ENCODE measurements at places on chromosomes 6 and 20.

- no peak for DNase-seq
Measured at GRCh38 chr6:30931969-30932645, at the start of gene SFTA2. Gene SFTA2, minus strand, starts transcription at chr6:30932170. Its CDS starts 74 bp downstream, at chr6:30932096.

DNA sequence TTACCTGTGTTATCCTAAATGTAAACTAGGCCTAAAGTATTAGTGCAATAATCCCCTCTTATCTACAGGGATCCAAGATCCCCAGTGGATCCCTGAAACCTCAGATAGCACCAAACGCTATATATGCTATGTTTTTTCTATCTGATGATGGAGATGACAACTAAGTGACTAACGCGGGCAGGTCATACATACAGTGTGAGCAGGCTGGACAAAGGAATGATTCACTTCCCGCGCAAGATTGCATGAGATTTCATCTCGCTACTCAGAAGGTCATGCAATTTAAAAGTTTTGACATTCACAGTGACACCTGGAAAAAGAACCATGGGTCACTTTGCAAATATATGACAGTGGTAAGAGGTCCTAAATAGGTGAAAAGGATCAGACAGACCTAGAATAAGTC, 875.9 kb downstream of the HACE1 start:
- DNase-seq, result no peak

- DNase-seq, result no peak
Measured at GRCh38 chr6:14985366-14985765, 260.5 kb upstream of the JARID2 start.

DNA sequence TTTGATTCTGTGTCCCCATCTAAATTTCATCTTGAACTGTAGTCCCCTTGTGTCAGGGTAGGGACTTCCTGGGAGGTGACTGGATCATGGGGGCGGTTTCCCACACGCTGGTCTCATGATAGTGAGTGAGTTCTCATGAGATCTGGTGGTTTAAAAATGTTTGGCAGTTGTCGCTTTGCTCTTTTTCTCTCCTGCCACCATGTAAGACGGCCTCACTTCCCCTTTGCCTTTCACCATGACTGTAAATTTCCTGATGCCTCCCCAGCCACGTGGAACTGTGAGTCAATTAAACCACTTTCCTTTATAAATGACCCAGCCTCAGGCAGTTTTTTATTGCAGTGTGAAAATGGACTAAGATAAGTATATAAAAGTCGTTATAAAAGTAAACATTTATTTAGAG, 80.5 kb upstream of the SGK1 start:
- no peak for DNase-seq

DNA sequence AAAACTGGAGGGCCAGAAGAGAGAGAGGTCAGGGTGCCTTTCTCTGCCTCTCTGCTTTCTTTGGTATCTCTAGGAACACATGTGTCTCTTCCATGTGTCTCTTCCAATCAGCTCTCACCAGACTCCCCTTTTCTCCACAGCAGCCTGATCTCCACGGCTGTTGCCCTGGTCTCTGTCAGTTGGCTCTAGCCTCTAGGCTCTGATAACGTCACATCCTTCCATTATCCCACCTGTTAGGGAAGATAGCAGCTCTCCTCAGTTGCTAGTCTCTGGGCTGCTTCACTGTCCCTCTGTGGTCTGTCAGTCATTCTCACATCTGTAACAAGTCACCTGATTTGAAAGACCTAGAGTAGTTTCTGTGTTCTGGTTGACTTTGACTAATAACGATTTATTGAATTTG, 80.2 kb downstream of the PLCB4 start:
- DNase-seq, result no peak

GRCh38 chr6:154488248-154488593, 22.3 kb downstream of the CNKSR3 start:
- no peak for DNase-seq

DNA sequence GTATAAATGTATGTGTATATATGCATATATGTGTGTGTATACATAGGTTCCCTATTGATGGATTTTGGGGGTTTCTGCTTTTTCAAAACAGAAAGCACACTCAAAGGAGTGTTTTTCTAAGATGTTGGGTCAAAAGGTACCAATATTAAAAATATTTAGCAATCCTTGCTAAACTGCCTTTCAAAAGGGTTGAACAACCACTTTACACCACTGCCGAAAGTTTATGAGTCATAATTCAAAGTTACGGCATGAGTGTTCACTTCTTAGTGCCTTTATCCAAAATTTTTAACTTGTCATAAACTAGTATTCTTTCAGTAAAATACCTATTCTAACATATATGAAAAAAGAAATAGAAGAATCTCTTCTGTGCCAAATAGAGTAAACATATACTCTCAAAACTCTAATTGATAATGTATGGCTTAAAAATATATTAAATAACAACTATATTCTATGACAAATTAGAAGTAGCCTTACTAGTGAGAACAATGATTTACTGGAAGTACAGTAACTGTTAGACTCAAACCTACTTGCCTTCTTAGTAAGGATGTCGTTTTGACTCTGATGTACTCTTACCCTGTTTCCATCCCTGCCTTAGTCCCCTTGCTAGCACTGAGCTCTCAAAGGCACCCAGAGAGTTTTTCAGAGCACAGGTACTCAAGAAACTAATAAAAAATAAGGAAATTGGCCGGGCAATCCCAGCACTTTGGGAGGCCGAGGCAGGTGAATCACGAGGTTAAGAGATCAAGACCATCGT, 136.1 kb downstream of the INSM1 start:
- DNase-seq, result no peak

DNA sequence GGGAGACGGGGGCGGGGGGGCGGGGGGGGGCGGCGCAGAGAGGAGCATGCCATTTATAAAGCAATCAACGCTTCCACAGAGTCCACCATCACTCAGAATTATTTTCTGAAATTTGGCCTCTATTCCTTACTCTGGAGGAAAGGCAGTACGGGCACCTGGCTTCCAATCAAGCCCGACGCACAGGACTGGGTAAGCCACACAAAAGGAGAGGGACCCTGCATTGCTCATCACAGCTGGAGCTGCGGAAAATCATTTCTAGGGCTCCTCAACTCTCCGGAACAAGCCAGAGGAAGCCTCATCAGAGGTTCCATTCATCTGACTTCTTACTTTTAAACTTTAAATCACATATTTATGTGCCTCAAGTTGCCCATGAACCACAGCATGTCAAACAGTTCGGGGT, 55.9 kb downstream of the TTI1 start:
- no peak for DNase-seq

- DNase-seq, result peak; percentile 19
Measured at GRCh38 chr6:69732640-69733039, 64.2 kb downstream of the LMBRD1 start.

DNA sequence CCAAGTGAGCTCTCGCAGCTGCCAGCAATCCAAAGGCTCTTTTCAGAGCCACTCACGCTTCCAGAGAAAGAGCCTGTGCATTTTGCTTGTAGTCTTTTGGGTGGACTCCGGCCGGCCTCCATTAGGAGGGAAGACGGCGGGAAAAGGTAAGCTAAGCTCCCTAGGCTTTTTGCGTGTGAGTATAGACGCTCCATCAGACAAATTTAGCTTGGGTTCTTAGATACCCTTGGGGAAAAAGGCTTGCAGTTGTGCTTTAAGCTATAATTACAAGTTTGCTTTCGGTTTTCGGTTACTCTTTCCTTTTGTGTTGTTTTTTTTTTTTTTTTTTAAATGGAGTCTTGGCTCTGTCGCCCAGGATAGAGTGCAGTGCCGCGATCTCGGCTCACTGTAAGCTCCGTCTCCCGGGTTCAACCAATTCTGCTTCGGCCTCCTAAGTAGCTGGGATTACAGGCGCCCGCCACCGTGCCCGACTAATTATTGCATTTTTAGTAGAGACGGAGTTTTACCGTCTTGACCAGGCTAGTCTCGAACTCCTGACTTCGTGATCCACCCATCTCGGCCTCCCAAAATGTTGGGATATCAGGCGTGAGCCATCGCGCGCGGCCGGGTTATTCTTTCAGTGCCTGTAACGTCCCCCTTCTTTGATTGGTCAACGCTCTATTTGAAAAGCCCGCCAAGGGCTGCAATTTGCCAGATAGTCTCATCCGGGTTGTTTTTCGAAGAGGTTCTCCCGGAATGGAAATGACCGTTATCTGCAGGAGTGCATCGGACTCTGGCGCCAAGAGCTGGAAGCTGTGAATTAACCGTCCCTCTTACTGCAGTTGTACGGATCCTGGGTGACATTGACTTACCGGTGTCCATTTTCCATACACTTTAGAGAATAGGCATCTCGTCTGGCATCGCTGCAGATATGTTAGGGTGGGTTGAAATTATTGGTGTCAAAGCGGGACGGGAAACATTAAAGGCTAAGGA, 18.1 kb downstream of the OR2B2 start:
- peak; percentile 88 for DNase-seq

- DNase-seq, result no peak
Measured at GRCh38 chr20:50142812-50143211, 10.7 kb downstream of the PEDS1 start.

GRCh38 chr6:111870051-111870741, 3.1 kb downstream of the FYN start:
- DNase-seq, result peak; percentile 41

DNA sequence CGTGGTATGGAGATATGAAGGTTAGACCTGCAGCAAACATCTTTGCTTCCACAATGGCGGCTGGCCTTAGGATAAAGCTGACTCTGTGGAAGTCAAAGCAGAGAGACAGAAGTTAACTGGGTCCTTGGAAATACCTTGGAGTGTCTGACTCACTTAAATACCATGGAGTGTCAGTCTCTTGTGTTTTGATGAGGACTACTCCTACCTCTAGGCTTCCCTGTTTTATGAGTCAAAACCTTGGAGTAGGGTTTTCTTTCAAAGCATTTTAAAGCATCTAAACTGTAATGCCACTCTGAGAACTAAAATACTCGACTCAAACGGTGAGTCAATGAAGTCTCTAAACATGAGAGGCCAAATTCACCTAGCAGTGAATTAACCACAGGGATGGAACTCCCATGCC, 329.1 kb downstream of the SAMD5 start:
- DNase-seq, result no peak

- no peak for DNase-seq
Measured at GRCh38 chr20:48788486-48789072, 39.2 kb downstream of the PREX1 start.

DNA sequence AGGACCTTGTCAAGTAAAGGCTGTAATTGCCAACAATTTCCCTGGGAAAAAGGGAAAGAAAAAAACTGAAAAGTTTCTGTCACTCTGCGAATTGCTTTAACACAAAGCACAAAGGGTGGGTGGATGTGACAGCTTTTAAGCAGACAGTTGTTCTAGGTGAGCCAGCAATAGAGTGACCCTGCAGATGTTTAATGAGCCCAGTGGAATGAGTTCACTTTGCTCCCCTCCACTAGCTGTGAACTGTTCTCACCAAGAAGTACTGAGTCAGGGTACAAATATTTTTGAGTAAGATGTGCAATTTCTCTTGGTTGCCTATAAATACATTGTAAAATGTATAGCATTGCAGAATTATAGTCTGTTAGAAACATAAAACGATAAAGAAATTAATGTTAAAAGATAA, 26.2 kb upstream of the LRRC1 start:
- no peak for DNase-seq

DNA sequence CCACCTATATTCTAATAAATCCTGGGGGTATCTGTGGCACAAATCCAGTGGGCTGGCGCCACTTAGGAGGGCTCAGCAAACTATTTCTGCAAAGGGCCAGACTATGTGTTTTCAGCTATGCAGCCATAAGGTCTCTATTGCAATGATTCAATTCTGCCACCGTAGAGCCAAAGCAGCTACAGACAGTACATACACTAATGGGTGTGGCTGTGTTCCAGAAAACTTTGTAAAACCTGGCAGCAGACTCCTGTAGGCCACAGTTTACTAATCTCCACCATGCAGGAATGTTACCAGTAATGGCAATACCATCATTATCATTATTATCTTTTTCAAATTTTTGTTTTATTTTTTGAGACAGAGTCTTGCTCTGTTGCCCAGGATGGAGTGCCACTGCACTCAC, 65.7 kb downstream of the SULF2 start:
- DNase-seq, result no peak

GRCh38 chr20:52536841-52537400, 345.3 kb upstream of the ZFP64 start:
- no peak for DNase-seq

GRCh38 chr6:11036977-11037430, 7.1 kb downstream of the ELOVL2 start:
- DNase-seq, result no peak

GRCh38 chr6:137820425-137820824, 46.6 kb upstream of the TNFAIP3 start:
- DNase-seq, result no peak

DNA sequence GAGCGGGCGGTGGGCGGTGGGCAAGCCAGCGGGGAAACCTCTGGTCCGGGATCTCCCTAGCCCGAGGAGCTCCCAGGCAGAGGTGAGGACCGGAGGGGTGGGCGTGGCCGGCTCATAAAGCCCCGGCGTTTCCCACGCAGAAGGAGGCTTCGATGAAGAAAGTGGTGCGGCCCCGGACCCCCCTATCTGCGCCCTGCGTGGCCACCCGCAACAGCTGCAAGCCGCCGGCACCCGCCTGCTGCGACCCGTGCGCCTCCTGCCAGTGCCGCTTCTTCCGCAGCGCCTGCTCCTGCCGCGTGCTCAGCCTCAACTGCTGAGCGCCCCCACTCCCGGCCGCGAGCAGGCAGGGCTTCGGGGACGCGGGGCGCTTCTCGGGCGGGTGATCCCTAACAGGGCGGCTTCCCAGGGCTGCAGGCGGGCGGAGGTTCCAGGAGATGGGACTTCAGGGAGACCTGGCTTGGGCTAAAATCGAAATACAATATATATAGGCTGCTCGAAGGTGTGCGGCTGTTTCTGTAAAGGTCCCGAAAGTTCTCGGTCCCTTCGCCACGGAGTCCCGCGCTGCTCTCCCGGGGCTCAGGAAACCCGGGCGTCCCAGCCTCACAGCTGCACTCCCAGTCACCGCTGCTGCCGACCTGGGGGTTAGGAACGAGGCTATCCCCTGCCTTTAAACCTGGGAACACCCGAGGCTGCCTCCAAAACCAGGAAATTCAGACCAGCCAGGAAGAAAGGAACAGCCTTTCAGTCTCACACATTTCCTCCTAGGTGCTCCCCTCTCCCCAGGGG, 27.8 kb downstream of the ASIP start:
- no peak for DNase-seq

- DNase-seq, result no peak
Measured at GRCh38 chr6:55198715-55199114, 24.4 kb downstream of the HCRTR2 start.

DNA sequence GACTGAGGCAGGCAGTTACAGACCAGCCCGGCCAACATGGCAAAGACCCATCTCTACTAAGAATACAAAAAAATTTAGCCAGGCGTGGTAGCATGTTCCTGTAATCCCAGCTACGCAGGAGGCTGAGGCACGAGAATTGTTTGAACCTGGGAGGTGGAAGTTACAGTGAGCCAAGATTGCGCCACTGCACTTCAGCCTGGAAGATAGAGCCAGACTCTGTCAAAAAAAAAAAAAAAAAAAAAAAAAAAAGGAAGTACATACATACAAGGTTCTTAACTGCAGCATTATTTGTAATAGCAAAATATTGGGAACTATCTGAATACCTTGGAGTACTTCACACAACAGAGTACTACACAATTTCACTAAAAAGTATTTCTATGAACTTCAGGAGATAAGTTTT, 183.5 kb upstream of the OLIG3 start:
- DNase-seq, result no peak

DNA sequence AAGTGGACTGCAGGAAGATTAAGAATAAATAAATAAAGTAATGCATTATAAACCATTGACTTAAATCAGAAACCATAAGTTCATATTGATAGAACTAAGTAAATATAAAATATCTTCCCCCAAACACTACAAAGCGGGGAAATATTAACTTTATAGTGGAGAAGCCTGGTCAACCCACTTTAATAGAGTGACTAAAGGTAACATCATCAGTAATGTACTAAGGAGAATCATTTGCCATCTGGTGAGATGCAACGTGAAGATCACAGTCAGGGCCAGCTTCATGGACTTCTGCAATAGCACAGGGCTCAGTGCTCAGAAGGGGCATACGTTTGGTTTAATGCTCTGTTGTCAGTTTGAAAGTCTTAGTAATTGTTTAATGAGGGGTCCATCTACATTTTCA, 58.8 kb upstream of the CD83 start:
- no peak for DNase-seq
